ENCODE measurements at places on chromosomes 7 and 10.

GRCh38 chr10:69814251-69814650 is 12.5 kb downstream of the COL13A1 start:
- DNase-seq, result no peak

GRCh38 chr7:17497136-17497535 is 198.7 kb downstream of the AHR start:
- DNase-seq, result no peak

DNA sequence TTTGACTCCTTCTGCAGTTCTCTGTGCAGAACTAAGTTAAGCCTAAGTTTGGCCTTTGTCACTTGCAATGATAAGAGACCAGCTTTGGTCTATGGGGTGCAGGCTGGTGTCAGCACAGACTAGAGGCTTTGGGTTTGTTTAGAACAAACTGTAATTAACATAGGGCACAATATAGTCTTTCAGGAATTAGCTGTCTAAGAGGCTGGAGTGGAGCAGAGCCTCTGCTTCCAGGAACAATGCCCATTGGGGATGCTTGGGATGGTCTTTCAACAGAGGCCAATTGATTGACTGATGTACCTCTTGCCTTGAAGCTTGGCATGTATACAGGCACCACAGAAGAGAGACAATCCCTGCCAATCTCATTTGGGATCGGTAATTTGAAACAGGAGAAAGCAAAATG is 4.7 kb downstream of the SUFU start:
- DNase-seq, result no peak

DNA sequence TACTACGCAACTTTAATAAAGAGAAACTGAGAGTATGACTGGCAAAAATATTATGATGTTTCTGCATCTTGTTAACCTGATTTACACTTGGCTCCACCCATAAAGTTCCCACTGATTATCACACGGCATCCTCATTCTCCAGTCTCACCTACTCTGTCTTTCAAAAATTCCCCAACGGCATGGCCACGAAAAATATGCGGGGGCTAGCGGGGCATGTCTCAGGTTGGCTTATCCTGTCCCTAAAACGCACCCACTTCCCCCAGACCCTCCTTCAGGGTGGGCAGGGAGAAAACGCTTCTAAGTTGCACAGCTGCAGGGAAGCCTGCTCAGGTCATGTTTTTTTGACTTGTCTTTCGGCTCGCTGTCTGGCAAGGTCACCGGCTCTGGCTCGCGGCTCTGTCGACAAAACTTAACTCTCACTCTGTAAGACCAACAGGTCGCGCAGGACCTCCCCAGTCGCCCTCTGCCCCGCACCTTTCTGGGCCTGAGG is 3.8 kb downstream of the CDK6 start:
- no peak for DNase-seq

DNA sequence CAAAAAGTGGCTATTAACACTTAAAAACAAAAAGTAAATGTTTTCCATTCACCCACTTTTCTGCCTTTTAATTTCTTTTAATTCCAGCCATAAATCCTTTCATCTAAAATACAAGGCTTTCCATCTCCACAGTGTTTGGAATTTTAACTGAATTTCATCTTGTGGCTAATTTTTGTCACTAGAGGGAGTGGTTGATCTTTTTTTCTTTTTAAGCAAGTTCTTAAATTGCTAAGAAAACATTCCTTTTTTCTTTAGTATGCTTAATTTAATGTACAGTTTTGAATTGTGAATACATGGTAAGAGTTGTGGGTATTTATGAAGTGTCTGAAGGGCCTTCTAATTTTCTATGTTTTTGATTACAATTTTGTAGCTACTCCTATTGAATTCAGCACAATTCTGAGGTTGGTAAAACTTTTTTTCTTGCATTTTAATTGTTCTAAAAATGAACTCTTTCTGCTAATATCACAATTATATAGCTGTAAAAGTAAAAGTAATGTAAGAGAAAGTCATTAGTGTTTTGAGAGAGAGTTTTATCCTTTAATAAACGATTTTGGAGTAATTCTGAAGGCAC is 54.9 kb upstream of the ANK3 start:
- DNase-seq, result no peak

DNA sequence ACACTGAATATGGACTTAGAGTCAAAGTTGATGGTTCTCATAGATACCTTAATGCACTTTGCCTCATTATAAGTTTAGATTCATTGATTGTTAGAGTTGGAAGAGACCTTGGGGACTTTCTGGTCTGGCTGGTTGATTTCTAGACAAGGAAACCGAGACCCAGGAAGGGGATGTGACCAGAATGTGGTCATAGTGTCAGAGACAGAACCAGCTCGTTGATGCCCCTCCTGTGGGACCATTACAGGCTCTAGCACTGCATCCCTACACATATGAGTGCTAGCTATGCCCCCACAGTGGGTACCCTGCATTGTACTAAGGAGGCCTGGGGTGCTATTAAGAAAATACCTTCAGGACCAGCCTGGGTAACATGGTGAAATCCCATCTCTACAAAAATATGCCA is 306.6 kb downstream of the CAMK1D start:
- DNase-seq, result no peak

DNA sequence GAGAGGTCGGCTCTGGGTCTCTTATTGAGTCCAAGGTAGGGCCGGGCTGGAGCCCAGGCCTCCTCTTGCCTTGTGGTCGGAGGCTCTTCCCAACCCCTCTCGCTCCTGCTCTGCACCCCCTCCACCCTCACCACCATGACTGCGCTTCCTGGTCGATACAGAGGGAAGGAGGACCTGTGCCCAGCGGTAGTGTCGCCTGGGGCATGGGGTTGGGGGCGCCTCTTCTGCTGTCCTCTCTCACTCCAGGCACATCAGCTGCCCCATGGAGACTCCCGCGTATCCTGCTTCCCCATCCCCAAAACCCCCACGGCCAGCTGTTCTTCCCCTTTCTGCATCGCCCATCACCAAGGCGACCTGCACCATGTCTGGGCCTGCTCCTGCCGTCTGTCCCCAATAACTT is 44.4 kb downstream of the TMEM270 start:
- no peak for DNase-seq

DNA sequence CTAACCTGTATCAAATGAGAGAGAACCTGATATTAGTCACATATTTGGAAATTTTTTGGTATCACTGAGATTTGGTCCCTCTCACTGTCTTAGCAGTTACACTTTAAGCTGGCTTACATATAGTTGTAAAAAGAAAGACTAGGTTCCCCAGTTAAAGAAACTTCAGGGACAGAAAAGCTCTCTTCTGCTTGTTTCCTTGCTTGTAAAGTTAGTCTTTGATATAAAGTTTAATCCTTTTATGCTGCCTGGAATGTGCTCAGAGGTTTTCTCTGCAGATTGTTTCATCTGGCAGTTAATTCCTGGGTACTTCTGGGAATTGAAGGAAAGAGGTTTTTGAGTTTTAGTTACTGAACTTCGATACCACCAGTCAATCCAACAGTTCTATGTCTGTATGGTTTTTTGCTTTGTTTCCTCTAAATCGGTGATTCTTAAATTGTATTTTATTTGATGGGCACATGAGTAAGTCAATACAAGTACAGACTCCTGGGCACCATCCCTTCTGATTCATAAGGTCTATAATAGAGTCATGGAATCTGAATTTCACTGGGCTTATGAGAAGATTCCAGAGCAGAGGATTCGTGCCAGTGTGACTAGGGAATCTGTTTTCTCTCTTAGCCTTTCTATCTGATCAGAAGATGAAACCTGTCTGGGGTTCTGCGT is 1080.9 kb upstream of the C7orf33 start:
- DNase-seq, result no peak

DNA sequence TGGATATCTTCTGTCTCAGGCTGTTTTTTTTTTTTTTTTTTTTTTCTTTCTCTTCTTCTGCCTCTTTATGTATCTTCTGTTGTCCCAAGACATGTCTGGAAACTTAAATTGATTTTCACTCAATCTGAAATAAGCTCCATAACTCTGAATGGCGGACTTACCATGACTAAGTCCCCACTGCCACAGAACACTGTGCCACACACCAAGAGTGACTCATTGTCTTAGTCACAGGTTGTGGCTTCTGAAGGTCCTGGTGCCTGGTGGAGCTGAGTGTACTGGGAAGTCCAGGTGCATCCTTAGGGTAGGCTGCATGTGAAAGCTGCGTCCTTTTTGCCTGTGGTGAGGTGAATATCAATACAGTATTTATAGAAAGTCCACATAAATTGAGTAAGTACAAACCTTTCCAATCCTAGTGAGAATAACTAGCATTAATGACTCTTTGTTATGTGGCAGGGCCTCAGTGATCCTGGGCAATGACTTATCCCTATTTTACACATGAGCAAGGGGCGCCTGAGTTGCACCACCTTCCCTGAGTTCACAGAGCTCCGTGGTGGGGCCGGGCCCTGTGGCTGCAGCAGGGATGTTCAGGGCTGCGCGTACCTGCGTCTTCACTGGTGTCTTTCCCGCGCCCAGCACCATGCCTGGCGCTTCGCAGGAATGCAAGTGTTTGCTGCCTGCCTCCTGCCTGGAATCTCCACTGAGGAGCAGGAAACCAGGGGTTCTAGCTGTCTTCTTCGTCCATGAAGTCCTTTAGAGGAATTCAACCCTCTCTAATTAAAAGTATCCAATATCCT is 4.3 kb downstream of the PFKP start:
- DNase-seq, result no peak

DNA sequence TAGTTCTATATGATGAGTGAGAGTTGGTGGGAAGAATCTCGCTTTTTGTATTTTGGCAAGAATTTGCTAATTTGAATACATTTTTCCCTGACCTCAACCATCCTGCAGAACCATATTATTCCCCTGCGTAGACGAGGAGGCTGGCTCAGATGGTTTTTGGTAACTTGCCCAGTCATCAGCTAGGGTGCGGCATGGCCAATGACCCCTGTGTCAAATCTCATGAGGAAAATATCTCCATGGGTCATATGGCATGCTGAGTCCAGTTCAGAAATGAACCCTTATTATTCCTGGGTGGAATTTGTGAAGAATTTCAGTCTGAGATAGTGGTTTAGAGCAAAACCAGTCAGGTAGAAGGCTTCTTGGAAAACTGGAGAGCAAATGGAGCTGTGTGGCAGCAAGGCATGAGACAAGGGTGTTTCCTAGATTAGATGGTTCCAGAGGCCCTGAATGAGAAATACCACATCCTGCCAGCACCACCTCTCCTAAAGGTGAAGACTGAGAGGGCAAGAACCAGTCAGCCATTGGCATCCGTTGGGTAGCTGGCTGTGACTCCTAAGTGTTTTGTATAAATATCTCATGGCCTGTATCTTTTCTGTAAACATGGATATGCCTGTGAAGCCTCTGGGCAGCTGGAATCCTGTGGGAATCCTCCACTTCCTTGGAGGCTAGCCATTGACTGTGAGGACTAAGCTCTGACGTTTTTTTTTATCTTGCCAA is 5.8 kb upstream of the UPP1 start:
- no peak for DNase-seq

- DNase-seq, result no peak
These were observed 49.1 kb upstream of the EEPD1 start for GRCh38 chr7:36103837-36104561.

DNA sequence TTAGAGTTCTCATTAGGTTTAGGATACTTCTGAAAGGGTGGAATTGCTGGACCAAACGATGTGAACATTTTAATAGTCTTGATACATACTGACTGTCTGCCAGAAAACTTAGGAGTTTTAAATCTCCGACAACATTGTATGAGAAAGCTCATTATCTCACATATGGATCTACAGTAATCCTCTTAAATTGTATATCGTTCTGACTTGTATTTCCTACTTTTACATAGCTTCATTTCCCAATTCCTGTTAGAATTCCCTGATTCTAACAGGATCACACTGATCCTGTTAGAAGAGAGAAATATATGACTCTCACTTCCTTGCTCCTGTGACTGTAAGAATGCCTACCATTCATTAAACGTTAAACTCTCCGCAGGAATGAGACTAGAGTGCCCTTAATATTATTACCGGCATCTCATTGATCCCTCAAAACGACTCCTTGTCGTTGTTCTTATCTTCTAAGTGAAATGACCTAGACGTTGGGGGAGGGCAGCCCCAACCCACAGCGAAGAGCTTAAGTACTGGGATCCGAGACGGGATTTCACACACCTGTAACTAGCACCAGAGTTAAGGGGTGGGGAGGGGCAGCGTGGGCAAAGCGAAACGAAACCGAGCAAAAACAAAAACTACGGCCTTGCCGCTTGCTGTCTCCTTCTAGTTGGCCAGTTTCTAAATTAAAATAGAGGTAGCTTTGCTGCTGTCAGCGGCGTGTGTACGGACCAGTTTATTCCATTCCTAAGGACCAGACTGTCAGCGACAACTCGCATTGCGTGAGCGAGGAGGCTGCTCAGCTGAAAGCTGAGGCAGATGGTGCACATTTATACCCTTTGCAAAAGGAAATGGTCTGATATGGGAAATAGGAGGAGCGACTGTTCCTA is 678 bp upstream of the TMEM106B start:
- no peak for DNase-seq

GRCh38 chr7:101990811-101991418 is 173.5 kb downstream of the CUX1 start:
- DNase-seq, result no peak

GRCh38 chr7:29622335-29623265 is 59.0 kb downstream of the PRR15 start:
- DNase-seq, result no peak

Data from stimulated activated CD8-positive, alpha-beta memory T cell treated with anti-CD3 and anti-CD28 coated beads, Interleukin-7, amount 100 ng/mL, for 1 hour (primary cell).